ENCODE measurements at places on chromosomes 4 and X.

GRCh38 chr4:138392751-138393308 lies 150.7 kb upstream of the SLC7A11 start:
- no peak for DNase-seq

DNA sequence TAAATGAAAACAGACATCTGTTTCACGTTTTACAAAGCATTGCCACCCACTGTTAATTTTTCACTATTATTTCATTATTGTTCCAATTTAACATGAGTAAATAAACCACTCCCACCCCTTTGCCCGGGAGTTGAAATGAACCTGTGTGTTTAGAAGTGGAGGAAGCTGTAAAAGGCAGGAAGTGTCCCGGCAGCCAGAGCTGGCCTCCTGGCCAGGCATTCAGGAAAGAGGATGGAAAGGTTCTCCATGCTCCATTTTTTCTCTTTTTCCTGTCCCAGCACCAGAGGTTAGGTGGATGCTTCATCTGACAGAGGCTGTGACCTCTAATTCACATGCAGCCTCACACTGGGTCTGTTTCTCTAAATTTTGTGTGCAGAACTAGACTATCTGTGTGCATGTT lies 55.5 kb upstream of the LNX1 start:
- no peak for DNase-seq

GRCh38 chr4:67632492-67632891 lies 68.5 kb downstream of the UBA6 start:
- no peak for DNase-seq

DNA sequence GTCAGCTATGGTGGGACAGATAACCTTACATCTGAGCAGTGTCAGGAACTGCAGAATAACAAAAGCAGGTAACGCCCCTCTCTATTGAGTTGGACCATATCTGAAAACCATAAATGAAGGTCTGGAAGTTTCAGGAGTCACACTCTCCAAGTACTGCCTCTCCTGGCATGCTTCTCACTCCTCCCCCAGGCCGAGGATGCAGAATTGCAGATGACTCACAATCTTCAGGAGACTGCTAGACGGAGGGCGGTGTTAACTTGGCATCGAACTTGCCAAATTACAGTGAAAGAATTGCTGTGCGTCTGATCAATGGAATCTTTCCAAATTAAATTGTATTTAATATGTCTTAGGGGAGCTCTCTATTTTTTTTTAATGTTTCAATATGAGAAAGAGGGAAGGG lies 67.1 kb upstream of the TRIM2 start:
- DNase-seq: peak; percentile 37

GRCh38 chrX:49995107-49995731 lies 72.8 kb downstream of the CLCN5 start:
- peak; percentile 10 for DNase-seq

- DNase-seq: no peak
Measured at GRCh38 chr4:17921451-17921850, 100.1 kb downstream of the LCORL start.

- DNase-seq: peak; percentile 71
Measured at GRCh38 chr4:99405433-99406115, 29.6 kb downstream of the ADH7 start.

DNA sequence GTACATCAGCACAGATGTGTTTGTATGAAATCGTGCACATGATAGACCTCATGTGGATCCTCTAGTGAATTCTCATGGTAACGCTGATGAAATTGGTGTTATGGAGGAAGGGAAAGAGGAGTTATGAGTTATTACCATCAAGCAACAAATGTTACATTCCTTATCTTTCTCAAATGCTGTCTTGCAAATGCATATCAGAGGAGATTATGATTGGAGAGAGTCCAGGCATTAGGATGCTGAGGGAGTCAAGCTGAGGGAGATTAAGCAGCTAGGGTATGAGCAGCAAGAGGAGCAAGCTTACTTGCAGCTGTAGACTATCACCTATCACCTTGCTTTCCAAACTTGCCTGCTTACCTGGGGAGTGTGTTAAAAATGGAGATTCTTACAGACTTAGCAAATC lies 36.8 kb upstream of the SFRP2 start:
- DNase-seq: no peak

- no peak for DNase-seq
Measured at GRCh38 chrX:134459683-134460004, 321 bp upstream of the HPRT1 start.

GRCh38 chr4:40238008-40238699 lies 41.3 kb downstream of the RHOH start:
- no peak for DNase-seq

GRCh38 chrX:19514791-19515614 lies at the start of gene MAP3K15:
Gene MAP3K15 (minus strand): TSS chrX:19515508. CDS start chrX:19515261, 247 bp downstream.
- DNase-seq: peak; percentile 69
